ENCODE measurements at places on chromosomes 5 and 9.

- no peak for DNase-seq
These were observed 18.6 kb downstream of the SLC36A2 start for GRCh38 chr5:151328734-151329133.

DNA sequence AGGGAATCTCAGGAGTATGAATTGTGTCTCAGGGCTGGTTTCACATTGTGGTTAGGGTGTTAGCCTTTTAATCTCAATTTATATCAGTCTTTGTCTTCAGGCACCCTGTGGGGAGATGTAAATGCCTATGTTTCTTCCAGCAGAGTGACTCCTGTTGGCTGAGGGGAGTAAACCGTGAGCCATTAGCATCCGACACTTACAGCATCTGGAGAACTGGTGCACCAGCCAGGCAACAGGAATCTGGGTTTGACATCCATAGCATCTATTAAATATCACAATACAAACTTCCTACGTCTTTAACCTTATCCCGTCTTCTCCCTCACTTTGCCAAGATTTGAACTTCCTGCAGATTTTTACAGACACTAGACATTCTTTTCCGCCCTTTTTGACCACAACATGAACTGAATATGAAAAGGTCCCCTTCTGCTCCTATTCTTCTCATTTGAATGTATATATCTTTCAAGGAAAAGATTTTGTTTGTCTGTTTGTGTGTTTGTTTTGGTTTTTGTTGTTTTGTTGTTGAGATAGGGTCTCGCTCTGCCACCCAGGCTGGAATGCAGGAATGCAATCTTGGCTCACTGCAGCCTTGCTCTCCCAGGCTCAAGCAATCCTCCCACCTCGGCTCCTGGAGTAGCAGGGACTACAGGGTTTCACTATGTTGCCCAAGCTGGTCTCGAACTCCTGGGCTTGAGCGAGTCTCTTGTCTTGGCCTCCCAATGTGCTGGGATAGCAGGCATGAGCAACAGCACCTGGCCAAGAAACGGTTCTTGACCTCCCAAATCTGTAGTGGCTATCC lies 626.2 kb downstream of the TLR4 start:
- DNase-seq = no peak

GRCh38 chr5:57054135-57054534 lies 102.2 kb upstream of the MIER3 start:
- no peak for DNase-seq

GRCh38 chr5:125552486-125552885 lies 806.0 kb upstream of the ZNF608 start:
- no peak for DNase-seq

- no peak for DNase-seq
These were observed 1.6 kb downstream of the SLC22A4 start for GRCh38 chr5:132295505-132296411.

DNA sequence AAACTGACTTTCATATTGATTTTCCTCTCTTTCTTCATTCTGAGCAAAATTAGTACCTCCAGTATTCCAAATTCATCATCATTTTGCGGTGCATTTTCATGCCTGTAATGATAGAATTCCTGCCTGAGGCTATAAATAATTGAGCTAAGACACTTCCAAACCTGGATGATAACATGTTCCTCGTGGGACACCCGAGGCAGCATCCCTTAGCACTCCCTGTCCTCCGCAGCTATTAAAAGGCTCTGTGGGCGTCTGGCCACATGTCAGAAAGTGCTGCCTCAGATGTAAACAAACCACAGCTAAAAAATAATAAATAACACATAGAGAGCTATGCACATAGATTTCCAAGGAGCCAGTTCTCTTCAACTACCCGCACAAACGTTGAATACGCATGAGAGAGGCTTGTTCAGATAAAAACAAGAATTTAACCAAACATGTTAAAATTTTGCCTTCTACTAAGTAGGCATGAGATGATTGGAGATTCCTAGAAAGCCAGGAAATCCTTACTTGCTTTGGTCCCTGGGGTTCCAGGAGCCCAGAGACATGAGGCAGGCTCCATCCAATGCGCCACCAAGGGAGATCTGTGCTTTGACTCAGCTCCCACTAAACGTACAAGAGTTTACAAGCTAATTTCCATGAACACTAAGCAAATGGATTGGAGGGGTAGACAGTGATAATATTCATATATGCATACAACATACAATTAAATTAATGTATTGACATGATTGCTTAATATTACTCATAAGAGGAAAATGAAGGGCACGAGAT lies 82.7 kb downstream of the SHC3 start:
- no peak for DNase-seq

DNA sequence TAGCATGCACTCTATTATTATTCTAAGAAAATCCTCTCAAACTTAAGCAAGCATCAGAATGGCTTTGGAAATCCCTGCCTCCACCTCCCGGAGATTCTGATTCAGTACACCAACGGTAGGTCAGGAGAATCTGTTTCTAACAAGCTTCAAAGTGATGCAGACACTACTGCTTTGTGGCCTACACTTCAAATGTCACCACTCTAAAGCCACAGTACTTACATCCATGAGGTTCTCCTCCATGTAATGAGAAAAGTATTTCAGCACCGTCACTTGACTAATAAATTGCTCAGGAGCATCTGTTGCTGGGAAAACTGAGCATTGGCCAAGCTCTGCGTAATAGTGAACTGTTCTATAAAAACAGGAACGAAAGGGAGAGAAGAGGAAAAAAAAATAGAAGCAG lies 4.8 kb downstream of the PLK2 start:
- no peak for DNase-seq

DNA sequence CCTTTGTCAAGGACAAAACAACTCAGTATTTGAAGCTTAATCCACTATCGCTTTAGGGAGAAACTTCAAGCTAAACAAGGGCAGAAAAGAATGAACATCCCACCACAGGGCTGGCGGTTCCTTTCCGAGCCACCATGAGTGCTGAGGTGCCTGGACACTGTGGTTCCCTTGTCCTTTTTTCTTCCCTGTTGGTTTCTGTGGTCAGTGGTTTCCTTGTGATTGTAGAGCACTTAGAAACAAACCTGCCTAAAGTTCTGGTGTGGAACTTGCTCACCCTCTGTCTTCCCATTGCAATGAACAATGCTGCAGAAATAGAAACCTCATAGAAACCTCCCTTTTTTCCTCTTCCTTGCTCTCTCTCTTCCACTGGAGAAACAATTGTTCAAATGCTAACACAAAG lies 79.3 kb upstream of the TBC1D2 start:
- no peak for DNase-seq

Data from stimulated activated CD8-positive, alpha-beta memory T cell treated with anti-CD3 and anti-CD28 coated beads, Interleukin-4, amount 100 ng/mL, for 1 hour (primary cell).